ENCODE measurements at places on chromosomes 1 and 21. TPM values are rescaled to one million over a fixed set of nuclear protein-coding genes. Genes with fewer than 3 reads are reported as not detected.

MROH9 gene
- total RNA-seq, result 0.27 TPM

GRCh38 chr1:245330951-245331350 is 176.2 kb downstream of the KIF26B start:
- no peak for DNase-seq

- DNase-seq, result no peak
Observed at GRCh38 chr1:14667651-14667984, 69.1 kb downstream of the KAZN start.

- no peak for DNase-seq
Observed at GRCh38 chr1:226865590-226865989, 4.8 kb upstream of the PSEN2 start.

GRCh38 chr1:230186874-230187273 is 119.8 kb downstream of the GALNT2 start:
- DNase-seq, result no peak

- DNase-seq, result no peak
Observed at GRCh38 chr1:245247356-245247755, 92.6 kb downstream of the KIF26B start.

- peak; percentile 58 for DNase-seq
Observed at GRCh38 chr1:165424454-165425216, 20.3 kb downstream of the RXRG start.

- peak; percentile 64 for DNase-seq
Observed at GRCh38 chr1:41795205-41795762, 123.4 kb downstream of the HIVEP3 start.

- no peak for DNase-seq
Observed at GRCh38 chr1:228177721-228178710, 12.4 kb downstream of the IBA57 start.

All from fibroblast of the aortic adventitia (primary cell).